ENCODE measurements at places on chromosomes 4 and X. TPM values are rescaled to one million over a fixed set of nuclear protein-coding genes. Genes with fewer than 3 reads are reported as not detected.

MAP7D2 gene
- total RNA-seq = 0.09 TPM

CTAG2 gene
- total RNA-seq = not detected

PABPC1L2A gene
- total RNA-seq = not detected

SMIM14 gene
- total RNA-seq = 17.2 TPM

DMD gene
- 31.4 TPM for total RNA-seq

MXRA5 gene
- 0.94 TPM for total RNA-seq

Data from pericardium fibroblast (primary cell).